ENCODE measurements at places on chromosomes 2 and 18.

DNA sequence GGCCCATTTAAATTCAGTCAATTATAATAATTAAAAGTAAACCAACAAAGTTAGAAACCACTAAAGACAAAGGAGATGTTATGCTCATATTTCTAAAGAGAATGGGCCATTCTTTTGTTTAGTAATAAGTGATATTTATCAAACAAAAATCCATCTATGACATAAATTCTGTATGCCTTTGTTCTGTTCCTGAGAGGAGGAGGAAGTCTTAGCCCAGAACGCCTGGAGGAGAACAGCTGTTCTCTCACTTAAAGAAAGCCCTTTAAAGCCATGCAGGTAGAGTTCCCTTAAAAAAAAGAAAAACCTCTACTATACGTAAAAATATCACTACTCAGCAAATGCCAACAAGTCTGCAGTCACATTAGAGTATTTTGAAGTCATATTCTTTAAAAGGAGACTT is 15.5 kb downstream of the LAMA1 start:
- no peak for DNase-seq

GRCh38 chr2:60152226-60152833 is 401.1 kb downstream of the BCL11A start:
- DNase-seq, result no peak

GRCh38 chr2:119792907-119793312 is 33.2 kb downstream of the PTPN4 start:
- no peak for DNase-seq

- no peak for DNase-seq
These were observed 52.7 kb downstream of the AGFG1 start for GRCh38 chr2:227524665-227525064.

DNA sequence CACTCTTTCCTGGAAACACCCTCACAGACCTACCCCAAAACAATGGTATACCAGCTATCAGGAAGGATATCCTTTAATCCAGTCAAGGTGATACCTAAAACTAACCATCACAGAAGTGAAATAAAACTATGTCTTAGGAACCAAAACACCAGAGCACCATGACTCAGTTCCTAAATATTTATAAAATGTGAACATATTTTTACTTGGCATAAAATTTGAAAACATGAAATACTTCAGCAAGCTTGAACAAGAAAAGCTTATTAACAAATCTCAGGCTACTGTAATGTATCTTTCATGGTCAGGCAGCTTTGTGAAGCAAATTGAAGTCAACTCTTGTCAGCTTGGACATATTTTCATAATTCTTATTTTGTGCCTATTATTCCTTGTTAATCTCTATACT is 440.8 kb upstream of the CDH20 start:
- DNase-seq, result no peak

GRCh38 chr2:207107551-207107950 is 58.2 kb downstream of the KLF7 start:
- DNase-seq, result no peak

Measured in NCI-H2029 (cell line).